Thoracic aorta (tissue), 2 donors: ENCODE measurements at places on chromosomes 1 and 21.
A peak's percentile ranks its signal among the peaks of the same experiment; 100 is the strongest.

DNA sequence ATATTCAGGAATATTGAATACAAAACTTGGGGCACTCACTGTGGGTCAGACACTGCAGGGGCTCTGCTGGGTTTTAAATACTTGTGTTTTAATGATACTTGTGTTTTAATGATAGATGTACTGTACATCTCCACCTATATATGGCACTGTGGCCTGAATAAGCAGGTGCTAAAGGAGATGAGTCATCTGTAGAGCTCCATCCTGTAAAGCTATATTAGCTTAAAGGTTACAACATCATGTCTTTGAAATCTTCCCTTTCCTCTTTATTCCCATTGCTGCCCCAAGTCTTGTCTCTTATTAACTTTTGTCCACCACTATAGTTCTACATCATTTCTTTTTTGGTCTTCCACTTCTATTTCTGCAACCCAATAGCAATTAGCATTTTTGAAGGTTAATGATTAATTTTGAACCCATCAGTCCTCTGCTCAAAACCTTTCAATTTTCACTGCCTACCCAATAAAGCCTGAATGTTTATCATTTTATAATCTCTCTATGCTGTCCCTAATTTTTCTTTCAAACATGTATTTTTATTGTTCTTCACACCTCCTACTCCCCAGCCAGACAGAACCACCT is 113.3 kb upstream of the PTGFR start:
- DNase-seq, result no peak

- DNase-seq, result no peak
Observed at GRCh38 chr1:53947172-53947907, 1.2 kb downstream of the LRRC42 start.

DNA sequence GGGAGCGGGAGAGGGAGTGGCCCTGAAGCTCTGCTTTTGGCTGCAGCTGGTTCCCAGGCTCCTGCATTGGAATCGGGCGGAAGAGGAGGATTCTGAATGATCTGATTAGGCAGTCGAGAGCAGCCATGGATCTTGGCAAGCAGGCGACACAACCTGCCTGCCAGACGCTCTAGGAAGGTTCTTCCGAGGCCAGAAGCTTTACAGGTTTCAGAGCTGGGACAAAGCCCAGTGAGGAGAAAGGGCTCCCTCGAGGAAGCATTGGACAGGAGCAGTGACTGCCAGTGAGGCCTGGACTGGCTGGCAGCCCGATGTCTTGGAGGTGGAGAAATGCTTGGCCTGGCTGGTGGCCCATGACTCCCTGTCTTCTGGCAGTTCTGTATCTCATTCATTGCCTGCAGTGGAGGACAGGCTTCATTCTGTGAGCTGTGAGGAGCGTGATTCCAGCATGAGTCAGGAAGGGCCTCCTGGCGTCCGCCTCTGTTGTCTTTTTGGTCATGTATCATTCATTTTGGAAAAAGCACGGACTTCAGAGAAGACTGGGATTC is 132.7 kb upstream of the IPO9 start:
- DNase-seq, result peak; percentile 57

DNA sequence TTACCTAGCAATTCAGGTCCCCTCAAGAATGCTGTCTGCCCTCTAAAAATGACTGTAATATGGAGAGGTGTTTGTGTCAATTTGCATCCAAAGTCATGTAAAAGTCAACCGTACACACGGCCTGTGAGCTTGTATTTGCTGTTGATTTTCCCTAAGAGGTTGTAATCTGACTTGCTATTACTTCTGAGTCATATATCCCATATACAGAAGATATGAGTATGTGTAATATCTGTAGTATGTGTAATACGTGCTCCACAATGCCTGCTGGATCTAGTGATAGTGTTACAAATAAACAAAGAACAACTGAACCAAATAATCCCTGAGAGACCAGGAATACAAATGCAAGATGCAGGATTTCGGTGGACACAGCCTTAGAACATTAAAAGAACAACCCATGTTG is 1.4 kb upstream of the KCNJ6 start:
- no peak for DNase-seq

DNA sequence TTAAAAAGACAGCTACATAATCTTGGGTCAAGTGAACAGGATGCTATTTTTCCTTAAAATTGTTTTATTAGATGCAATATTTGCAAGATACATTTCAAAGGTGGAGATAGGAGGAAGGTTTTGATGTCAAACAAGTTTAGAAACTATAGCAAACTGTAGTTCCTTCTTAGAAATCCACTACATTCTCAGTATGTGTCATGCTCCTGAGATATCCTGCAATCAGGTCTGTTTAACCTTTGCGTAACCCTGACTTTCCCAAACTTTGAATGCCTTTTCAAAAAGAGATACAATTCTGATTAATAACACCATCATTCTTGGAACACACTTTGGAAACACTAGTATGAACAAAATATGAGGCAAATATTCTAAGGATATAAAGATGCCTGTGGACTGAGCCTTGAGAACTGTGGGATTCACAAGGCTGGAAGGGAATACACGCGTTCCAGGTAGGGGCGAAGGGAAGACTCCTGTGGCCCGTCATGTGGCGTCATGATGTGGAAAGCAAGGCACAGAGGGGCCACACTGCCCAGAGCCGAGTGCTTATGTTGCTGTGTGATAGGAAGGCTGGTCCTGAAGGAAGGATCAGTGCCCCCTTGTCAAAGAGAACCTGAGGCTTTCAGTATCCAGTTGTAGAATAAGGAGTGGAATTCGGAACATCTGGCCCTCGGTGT is 19.6 kb upstream of the TARBP1 start:
- no peak for DNase-seq

- DNase-seq, result no peak
Observed at GRCh38 chr1:173341307-173341706, 134.2 kb upstream of the TNFSF4 start.

- no peak for DNase-seq
Observed at GRCh38 chr1:100441651-100442050, 89.3 kb downstream of the CDC14A start.

DNA sequence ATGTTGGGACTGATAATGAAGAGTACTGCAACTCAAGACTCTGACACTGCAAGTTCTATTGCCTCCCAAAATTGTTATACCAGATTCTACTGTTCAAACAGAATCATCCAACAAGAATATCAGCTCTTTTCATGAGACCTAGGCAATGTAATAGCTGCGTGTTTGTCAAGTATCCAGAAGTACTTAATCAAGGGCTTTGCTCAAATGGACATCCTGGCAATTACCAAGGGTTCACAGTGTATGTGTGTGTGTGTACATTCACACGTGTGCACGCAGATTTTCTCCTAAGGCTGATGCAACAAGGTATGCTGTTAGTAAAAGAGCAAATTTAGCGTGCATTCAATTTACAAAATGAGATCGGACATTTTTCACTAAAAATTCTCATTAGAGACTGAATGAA is 174.6 kb downstream of the GABPA start:
- DNase-seq, result no peak

DNA sequence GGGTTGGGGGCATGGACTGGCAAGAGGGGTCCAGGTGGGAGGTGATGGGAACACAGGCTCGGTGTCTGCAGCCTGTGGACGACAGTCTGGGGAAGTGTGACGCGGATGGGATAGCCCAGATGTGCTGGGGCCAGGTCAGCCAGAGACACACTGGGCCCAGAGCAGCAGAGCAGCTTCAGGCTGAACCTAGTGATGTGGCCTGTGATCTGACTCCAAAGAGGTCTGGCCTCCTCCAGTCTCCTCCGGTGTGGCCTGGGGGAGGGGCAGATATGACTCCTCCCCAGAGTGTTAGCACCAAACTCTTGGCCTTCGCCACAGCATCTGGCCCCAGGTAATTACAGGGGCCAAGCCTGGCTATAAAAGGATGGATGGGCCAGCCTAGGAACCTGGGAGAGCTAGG is 13.5 kb downstream of the EFNA3 start:
- DNase-seq, result no peak

DNA sequence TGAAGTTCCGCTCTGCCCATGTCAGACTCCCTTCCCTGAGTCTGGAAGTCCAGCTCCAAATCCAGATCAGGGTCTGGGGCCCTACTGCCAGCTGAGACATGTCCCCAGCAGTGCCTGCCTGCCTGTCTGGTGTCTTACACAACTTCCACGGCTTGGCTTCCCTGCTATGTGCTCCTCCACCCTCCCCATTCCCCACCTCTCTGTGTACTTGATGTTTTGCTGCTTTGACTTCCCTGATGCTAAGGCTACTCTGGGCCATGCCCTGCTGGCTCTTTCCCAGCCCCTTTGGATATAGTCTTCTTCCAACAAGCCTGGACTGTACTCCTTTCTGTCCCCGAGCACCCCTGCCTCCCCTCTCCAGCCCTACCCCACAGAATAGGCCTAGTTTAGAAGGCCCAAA is 7.3 kb downstream of the GJA5 start:
- no peak for DNase-seq
